Activated CD8-positive, alpha-beta memory T cell treated with anti-CD3 and anti-CD28 coated beads for 1 hour (primary cell): ENCODE measurements at places on chromosomes 2 and 18.

- DNase-seq = no peak
Observed at GRCh38 chr2:39476524-39476923, 39.4 kb upstream of the MAP4K3 start.

- DNase-seq = no peak
Observed at GRCh38 chr2:229174794-229175496, 96.1 kb downstream of the PID1 start.

DNA sequence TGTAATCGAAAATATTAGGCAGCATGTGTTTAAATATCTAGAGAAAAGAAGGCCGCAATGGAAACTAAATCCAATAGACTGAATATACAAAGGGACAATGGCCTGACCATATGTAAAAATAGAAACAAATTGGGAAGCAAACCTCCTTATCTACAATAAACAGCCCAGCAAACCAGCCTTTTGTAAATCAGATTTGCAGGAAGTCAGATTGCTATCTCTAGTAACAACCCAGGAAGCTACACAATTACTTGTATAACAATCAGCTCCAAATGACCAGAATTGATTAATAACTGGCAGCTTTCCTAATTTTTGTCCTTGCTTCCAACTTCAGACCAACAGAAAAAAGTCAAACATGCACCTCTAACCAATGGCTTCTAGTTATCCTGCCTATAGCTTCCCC lies 860.0 kb downstream of the CPS1 start:
- DNase-seq = no peak

DNA sequence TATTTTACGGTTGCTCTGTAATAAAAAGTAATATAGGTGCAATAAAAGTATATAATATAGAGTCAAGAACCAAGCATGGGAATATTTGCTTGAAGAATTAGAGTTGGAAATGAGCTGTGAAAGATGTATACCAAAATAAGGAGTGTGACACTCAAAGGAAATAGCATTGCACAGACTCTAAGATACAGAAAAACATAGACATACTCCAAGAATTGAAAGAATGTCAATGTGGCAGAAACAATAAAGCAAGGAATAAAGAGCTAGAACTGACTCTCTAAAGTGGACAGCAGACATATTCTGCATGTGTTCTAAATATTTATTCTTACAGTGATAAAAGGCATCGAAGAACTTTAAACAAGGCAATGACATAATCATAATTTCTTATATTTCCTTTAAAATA lies 561.1 kb upstream of the SETBP1 start:
- no peak for DNase-seq

- DNase-seq = no peak
Observed at GRCh38 chr2:182615036-182615435, 101.0 kb upstream of the DNAJC10 start.

- no peak for DNase-seq
Observed at GRCh38 chr2:42918671-42919318, 126.4 kb upstream of the HAAO start.

DNA sequence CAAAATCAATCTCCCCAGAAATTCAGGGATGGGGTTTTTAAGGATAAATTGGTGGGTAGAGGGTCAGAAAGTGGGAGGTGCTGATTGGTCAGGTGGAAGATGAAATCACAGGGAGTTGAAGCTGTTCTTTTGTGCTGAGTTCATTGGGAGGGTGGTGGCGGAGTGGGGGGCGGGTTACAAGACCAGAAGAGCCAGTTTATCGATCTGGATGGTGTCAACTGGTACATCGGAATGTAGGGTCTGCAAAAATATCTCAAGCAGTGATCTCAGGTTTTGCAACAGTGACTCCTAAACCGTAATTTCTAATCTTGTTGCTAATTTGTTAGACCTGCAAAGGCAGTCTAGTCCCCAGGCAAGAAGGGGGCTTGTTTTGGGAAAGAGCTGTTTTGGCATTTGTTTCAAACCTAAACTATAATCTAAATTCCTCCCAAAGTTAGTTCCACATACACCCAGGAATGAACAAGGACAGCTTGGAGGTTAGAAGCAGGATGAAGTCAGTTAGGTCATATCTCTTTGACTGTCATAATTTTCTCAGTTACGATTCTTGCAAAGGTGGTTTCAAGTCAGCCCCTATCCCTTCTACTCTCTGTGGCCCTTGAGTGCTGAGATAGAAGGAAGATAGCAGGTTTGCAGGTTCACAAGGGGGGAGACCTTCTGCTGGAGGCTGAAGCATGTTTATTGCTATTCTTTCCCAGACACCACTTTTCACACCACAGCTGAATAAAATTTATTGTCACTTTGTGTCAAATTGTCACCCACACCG lies 12.3 kb upstream of the CXXC1 start:
- no peak for DNase-seq

GRCh38 chr2:133591164-133591563 lies 22.9 kb upstream of the NCKAP5 start:
- DNase-seq = no peak

- DNase-seq = no peak
Observed at GRCh38 chr2:184523732-184524131, 74.6 kb upstream of the ZNF804A start.

DNA sequence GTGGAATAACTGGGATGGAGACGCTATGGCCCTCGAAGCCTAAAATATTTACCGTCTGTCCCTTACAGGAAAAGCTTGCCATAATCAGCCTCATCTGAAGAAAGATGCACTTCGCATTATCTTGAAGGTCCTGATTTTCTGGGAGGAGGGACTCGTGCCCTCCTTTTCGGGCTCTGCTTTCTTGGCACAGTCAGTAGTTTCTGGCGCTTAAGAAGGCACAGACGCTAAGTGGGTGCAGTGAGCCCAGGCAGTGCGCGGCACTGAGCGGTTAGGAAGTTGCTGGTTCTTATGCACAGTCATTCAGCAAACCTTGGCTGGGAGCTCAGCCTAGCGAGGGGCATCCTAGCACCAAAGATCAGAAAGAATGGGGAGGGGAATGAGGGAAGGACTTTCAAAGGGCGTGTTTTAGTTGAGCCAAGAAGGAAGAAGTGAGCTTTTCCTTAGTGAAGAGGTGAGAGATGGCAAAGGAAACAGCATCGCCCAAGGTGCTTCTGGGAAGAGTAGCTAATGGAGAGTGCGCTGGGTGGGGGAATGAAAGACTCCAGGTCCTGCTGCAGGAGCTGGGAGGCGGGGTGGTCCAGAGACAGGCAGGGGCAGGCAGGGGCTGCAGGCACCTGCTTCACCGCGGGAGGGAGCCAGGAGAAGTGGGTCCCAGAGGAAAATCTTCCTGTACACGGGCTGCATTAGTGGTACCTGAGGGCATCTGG lies 64.1 kb downstream of the ZCCHC2 start:
- no peak for DNase-seq

DNA sequence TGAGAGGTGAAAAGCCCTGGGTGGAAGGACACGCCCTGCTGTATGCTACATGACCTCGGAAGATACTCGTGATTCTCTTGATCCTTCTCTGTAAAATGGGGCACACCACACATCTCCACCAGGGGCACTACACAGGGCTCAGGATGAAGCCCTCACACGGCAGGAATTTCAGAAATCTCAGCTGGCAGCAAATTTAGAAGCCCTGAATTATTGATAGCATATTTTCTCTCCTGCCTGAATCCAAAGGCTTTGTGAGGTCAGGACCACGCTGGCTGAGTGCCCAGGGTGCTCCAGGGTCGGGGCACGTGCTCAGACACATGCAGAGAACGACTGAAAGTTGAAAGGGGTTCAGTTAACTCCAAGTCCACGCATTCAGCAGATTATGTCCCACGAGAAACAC lies 42.1 kb upstream of the GALR1 start:
- DNase-seq = no peak

DNA sequence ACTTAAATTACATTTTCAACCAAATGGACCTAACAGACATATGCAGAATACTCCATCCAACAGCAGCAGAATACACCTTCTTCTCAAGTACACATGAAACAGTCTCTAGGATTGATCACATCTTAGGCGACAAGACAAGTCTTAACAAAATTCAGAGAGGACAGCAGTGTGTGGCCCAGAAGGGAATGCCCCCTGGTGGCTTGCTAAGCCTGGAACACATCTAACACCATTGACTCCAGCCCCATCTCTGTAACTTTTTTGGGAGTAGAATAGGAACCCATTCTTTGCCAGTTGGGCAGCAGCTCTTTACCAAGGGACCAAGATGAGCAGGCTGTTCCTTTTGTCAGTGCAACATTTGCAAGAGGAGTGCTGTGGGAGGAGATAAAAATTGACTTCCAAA lies 249.9 kb downstream of the PLCL1 start:
- DNase-seq = no peak

DNA sequence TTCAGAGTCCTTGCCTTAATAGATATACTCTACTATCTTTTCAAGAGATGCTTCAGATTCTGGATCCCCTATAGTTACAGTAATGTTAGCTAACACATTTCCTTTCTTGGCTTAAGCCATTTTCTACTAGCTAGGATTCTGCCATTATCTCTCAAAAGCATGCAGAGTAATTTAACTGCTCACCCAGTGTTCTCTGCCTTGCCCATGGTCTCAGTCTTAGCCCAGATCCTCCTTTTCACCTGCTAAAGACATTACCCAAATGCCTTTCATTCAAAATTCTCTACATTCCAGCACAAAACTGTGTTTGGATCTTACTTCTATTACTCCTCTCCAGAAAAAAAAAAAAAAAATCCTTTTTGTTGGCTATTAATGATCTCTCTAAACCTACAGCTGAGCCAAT lies 474.2 kb upstream of the LRRTM1 start:
- no peak for DNase-seq

- DNase-seq = no peak
Observed at GRCh38 chr2:8461341-8461740, 220.5 kb upstream of the ID2 start.
